ENCODE measurements at places on chromosomes 7 and 10.

- no peak for DNase-seq
Measured at GRCh38 chr7:7446616-7447015, 89.1 kb downstream of the COL28A1 start.

DNA sequence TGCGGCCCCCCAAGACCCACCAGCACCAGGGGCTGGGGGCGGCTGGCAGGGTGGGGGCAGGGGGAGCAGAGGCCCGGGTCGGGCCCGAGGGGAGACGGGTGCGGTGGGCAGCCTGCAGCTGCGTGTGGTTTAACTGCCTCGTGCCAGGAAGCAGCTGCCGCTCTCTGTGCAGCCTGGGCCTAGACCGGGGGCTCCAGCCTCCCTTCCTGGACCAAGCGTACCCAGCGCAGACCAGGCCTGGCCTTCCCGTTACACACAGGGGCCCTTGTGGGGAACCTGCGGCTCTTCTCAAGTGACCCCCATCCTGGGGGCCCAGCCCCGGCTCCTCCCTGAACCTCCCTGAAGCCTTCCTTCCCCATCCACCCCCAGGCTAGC is 6.6 kb upstream of the INTS1 start:
- DNase-seq, result no peak

GRCh38 chr7:104931181-104931781 is 82.7 kb upstream of the KMT2E start:
- DNase-seq, result no peak

DNA sequence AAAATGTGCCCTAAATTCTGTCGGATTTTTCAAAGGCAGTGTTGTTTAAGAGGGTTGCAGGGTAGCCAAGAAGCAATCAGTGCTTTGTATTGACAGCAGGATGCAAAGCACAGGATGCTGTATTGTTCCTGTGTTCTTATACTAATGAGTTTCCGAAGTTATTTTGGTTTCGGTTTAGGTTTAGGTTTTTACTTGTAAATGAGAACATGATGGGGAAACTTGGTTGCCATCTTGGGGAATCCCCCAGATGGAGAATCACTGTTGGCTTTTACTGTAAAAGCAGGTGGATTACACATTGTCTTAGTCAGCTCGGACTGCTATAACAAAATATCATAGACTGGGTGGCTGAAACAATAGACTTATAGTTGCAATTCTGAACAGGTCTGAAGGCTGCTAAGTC is 72.1 kb downstream of the INHBA start:
- DNase-seq, result no peak

- DNase-seq, result no peak
Measured at GRCh38 chr10:124842721-124843120, 41.1 kb downstream of the ABRAXAS2 start.

GRCh38 chr10:47048526-47048905 is 137.3 kb downstream of the PTPN20 start:
- DNase-seq, result no peak

DNA sequence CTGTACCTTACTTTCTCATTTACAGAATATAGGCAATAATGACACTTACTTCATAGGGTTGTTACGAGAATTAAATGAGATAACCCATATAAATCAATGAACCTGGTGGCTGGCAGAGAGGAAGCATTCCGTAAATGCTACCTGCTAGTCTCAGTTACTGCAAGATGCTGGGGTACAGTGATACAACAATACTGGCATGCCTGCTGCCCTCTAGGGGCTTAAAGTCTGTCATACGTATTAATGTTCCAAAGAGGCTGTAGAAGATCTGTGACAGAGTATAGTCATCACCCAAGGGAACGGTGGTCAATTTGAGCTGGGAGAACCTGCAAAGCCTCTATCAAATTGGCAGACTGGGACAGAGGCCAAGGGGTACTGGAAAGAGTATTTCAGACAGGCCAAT is 421.5 kb downstream of the GPAM start:
- no peak for DNase-seq

DNA sequence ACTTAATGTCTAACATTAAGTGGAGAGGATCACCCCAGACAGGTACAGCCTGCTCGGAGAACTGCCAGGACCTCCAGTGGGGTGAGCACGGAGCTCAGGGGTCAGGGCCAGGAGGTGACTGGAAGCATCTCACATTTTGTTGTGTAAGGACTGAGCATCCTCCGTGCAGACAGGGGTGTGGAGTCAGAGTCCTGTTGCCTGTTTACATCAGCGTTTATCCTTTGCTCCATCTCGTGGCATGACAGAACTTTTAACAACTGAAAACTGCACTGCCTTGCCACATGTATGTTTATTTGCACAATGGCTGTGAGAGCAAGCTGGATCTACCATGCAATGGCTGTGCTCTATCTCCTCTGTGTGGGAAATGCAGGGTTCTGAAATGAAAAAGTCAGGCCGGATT is 175.4 kb upstream of the AKR1E2 start:
- no peak for DNase-seq

DNA sequence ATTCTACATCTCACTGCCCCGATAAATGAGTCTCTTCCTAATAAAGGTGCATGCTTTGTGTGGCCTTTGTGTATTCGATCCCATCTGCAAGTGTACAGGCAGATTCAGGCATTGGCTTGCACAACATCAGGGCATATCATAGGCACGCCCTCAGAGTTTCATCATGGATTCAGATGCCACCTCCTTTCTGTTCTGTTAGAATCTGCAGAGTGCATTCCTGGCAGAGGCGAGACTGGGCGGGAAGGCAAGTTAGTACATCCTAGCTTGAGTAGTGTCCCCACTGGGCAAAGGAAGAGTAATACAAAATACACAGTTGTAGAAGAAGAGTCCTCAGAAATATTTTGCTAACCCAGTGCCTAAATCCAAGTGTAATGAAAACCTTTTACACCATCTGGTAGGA is 346.5 kb upstream of the GALNT17 start:
- no peak for DNase-seq

- DNase-seq, result no peak
Measured at GRCh38 chr7:115019882-115020605, 98.2 kb downstream of the MDFIC start.

DNA sequence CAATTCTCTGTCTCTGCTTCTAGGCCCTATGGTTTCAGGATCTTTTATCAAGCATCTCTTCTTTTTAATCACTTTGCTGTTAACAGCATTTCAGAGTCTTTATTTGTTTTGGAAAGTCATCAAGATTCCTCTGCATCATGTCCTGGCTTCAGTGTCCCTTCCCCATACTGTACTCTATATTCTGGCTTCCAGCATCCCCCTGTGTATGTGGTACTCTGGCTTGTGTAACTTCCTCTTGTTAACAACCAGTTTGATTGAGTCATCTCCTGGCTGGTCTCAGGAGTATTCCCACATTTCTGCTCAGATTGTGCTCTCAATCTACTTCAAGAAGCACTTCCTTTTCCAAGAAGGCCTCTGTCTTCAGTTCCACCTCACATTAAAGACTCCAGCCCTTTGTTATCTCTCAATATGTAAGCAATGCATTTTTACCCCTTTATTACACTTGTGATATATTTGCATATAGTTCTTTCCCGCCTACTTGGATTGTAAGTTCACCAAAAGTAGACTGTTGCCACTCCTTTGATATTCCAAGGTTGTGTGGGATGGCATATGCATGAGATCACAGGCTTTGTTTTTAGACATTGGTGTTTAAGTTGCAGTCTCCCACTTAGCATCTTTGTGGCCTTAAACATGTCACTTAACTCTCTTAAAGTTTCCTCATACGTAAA is 15.1 kb upstream of the ATE1 start:
- DNase-seq, result peak; percentile 98

- DNase-seq, result no peak
Measured at GRCh38 chr7:96415293-96415940, 93.5 kb upstream of the SLC25A13 start.

DNA sequence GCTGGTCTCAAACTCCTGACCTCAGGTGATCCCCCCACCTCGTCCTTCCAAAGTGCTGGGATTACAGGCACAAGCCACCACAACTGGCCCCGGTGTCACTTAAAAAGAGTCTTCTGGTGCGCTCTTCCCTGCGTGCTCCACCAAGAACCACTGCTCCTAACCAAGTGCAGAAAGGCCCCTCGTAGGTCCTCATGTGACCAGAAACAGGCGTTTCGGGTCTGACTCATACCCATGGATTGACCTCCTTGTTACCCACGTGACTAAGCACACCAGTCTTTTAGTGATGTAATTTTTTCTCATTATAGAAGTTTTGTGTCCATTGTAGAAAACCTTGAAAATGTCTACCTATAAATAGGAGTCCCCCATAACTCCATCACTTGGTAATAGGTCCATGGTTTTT is 13.9 kb downstream of the FKBP6 start:
- peak; percentile 26 for DNase-seq

GRCh38 chr7:1446620-1447032 is 12.6 kb downstream of the MICALL2 start:
- no peak for DNase-seq

- peak; percentile 69 for DNase-seq
Measured at GRCh38 chr10:88070080-88070880, 206.9 kb downstream of the PTEN start.

GRCh38 chr7:141483044-141483443 is 68.2 kb upstream of the AGK start:
- no peak for DNase-seq

GRCh38 chr10:76149182-76149581 is 717.8 kb downstream of the LRMDA start:
- DNase-seq, result no peak

- DNase-seq, result no peak
Measured at GRCh38 chr7:139681463-139681755, 96.4 kb downstream of the HIPK2 start.

DNA sequence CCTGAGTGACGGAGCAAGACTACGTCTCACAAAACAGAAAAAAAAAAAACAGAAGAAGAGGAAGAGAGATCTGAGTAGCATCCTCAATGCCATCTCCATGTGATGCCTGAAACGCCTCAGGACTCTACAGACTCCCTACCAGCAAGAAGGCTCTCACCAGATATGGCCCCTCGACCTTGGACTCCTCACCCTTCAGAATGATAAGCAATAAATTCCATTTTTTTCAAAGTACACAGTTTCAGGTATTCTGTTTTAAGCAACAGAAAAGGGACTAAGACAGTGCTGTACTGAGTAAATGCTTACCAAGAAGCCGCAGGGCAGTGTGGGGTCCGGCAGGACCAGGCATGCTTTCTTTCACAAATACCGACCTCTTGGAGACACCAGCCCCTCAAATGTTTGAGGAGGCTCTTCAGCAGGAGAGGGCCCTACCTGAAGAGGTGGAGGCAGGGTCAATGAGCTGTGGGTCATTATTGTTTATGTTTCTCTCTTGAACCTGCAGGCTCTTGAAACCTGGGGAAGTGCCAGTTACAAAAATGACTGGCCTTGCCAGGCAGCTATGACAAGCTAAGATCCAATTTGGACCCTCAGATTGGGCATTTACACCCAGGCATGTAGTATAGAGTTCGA is 204.1 kb upstream of the LYZL1 start:
- DNase-seq, result no peak

DNA sequence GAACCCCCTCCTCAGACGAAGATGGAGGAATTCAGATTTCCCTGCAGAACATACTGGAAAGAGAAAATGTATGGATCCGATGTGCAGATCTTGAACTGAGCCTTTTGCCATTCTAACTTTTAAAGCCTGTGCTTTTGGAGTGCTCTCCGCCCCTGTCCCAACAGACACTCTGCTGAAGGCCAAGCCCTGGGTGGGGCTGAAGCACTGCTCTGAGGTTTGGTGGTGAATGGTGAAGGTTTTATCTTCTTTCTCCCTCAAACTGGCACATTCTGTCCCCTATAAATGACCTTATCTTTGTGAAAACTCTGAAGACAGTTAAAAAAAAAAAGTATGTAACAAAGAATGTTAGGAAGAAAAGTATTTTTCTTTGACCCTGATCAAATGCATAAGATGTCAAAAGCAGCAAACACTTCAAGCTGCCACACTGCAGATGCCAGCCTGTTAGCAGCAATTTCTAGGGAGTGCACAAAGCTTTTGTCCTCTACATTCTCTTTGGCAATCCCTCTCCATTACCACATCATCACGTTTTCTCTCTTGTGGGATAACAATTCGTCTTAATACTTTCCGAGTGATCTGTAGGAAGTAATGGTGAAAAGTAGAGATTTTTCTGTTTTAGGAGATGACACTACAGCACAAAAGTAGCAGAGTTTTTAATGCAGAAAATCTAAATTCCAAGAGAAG is 137.3 kb upstream of the CCDC6 start:
- DNase-seq, result no peak

GRCh38 chr7:5997210-5997808 is 11.5 kb downstream of the PMS2 start:
- DNase-seq, result no peak

DNA sequence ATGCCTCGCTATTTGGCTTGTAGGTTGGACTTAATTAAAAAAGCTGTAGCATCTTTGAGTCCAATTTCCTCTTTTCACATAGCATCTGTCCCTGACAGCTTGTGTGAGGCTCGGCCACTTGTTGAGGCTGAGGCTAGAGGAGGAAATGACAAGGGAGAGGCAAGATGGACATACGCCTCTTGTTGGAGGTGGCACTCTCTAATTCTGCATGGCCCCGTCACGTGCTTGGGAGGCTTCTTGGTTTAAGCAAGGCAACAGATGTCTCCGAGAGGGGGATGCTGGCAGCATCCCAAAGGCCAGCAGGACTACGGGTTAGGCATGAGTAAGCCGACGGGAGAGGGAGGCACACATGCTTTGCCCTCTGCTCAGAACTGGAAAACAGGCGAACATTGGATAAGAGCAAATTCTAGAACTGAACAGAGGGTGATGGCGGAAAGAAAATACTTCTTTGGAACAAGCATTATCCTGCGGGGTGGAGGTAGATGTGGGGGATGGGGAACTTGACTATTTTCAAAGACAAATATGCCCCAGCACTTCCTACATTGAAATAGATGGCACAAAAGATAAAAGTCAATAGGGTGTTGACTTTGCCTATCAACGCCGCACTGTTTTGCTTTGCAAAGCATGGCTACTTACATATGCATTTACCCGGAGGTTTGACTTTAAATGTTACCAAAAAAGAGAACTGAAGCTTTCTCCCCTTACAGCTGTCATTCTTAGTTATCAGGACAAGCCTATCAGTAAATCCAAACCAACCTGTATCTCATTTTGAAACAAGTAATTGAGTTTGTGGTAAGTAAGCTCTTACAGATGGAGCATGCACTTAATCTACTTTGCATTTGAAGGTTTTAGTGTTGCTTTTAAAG is 94.8 kb downstream of the CHN2 start:
- DNase-seq, result peak; percentile 35

DNA sequence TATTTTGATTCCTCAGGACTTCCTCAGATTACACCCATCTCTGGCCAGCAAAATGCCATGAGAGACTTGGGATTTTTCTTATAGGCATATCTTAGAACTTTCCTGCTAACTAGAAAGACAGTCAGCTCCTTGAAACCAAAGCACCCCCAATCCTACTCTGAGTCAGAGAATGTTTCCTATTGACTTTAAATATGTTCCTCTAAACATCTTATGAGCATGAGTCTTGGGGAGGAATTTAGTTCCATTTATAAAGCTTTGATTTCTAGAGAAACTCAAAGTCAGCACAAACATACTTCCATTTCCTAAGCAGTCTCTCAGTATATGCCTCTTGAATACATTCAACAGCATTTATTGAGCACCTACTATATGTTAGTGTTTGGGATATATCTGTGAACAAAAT is 128.5 kb downstream of the INHBA start:
- no peak for DNase-seq
